ENCODE measurements at places on chromosomes 7 and 10. TPM values are rescaled to one million over a fixed set of nuclear protein-coding genes. Genes with fewer than 3 reads are reported as not detected.

- peaks cover 2% of the 10 kb centered on the region for H3K27me3 ChIP-seq
- no peaks in the 10 kb centered on the region for H3K4me1 ChIP-seq
- H3K27ac ChIP-seq = no peak overlapping the region
- DNase-seq = no peak
- no peak overlapping the region for H3K4me3 ChIP-seq
Observed at GRCh38 chr7:131244259-131244852, 83.3 kb upstream of the MKLN1 start.

GRCh38 chr7:157548691-157549303, 212.0 kb downstream of the DNAJB6 start:
- no peaks in the 10 kb centered on the region for H3K27me3 ChIP-seq
- DNase-seq = no peak
- no peaks in the 10 kb centered on the region for H3K36me3 ChIP-seq
- no peaks in the 10 kb centered on the region for H3K4me1 ChIP-seq
- no peak overlapping the region for H3K27ac ChIP-seq

- no peak overlapping the region for H3K4me3 ChIP-seq
- no peaks in the 10 kb centered on the region for H3K36me3 ChIP-seq
- H3K4me1 ChIP-seq = no peaks in the 10 kb centered on the region
Observed at GRCh38 chr10:3512263-3512662, 272.7 kb downstream of the KLF6 start.

DNA sequence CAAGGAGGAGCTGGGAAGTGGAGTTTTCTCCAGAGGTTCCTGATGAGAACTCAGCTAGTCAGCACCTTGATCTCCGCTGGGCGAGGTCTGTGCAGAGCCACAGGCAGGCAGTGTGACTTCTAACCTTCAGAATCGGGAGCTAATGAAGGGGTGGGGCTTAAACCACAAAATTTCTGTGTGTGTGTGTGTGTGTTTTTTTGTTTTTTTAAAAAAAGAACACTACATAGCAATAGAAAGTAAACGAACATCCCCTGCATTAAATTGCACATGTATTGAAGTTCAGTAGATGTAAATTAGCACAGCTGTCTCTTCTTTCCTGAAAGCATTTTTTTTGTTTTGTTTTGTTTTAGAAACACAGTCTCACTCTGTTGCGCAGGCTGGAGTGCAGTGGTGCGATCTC, 46.2 kb downstream of the RBM17 start:
- H3K27ac ChIP-seq = no peak overlapping the region
- H3K36me3 ChIP-seq = no peaks in the 10 kb centered on the region
- H3K27me3 ChIP-seq = no peaks in the 10 kb centered on the region
- H3K4me1 ChIP-seq = peaks cover 32% of the 10 kb centered on the region

DNA sequence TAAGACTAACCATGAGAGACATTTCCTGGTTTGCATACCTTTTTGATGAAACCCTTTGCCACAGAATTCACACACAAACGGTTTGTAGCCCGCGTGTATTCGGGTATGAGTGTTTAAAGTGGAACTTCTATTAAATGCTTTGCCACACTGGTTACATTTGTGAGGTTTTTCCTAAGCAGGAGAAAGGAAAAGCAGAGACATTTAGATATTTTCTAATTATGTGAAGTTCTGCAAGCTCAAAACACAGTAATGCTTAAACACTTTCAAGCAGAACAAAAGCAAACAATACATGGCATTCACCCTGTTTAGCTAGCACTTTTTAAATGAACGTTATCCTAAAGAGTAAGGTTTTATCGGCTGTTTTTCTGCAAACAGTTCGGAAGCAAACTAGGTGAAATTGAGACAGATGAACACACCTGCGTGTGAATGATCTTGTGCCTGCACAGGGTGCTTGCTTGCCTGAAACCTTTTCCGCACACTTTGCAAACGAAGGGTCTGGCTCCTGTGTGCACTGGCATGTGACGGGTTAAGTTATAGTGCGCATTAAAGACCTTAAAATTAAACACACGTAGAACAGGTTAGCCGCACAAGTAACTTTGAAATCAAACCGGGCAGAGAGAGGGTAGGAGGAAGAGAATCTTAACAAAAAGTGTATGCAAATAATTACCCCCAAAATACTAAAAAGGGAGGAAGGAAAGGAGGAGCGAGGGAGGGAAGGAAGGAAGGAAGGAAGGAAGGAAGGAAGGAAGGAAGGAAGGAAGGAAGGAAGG, 1.6 kb downstream of the FEZF1 start:
- H3K4me3 ChIP-seq = no peak overlapping the region
- no peaks in the 10 kb centered on the region for H3K36me3 ChIP-seq
- H3K27ac ChIP-seq = no peak overlapping the region

DNA sequence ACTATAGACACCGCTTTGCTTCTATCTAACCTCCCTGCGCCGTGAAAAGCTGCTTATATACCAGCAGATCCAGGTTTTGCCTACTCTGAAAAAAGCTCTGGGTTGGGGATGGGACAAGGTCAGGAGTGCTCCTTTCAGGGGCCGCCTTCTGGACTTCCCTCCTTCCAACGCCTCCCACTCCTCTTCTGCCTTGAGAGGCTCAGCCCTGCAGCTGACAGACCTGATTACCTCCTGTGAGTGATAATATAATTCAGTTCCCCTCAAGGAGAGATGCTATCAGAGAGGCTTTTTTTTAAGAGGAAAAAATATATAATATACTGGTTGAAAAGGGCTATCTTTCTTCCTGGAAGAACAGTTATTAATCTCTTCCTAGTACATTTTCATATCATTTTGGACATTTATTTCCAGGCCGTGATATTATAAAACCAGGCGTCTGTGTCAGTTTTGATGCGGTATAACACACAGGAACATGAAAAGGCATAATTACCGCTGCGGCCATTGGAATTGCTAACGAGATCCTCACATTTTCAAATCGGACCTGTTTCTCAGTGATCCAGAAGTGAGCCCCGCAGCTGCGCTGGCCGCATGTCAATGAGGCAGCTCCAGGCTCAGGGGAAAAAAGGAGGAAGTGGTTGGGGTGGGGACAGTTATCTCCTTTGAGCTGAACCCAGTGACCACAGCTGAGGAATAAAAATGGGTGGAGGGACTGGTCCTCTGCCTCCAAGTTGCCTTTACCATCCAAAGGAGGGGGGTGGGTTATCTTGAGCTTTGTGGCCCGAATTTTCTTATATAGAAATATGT, 457.1 kb downstream of the TYW1 start:
- H3K27ac ChIP-seq = no peak overlapping the region
- no peak for DNase-seq
- no peaks in the 10 kb centered on the region for H3K36me3 ChIP-seq
- no peaks in the 10 kb centered on the region for H3K4me1 ChIP-seq
- no peak overlapping the region for H3K4me3 ChIP-seq

DNA sequence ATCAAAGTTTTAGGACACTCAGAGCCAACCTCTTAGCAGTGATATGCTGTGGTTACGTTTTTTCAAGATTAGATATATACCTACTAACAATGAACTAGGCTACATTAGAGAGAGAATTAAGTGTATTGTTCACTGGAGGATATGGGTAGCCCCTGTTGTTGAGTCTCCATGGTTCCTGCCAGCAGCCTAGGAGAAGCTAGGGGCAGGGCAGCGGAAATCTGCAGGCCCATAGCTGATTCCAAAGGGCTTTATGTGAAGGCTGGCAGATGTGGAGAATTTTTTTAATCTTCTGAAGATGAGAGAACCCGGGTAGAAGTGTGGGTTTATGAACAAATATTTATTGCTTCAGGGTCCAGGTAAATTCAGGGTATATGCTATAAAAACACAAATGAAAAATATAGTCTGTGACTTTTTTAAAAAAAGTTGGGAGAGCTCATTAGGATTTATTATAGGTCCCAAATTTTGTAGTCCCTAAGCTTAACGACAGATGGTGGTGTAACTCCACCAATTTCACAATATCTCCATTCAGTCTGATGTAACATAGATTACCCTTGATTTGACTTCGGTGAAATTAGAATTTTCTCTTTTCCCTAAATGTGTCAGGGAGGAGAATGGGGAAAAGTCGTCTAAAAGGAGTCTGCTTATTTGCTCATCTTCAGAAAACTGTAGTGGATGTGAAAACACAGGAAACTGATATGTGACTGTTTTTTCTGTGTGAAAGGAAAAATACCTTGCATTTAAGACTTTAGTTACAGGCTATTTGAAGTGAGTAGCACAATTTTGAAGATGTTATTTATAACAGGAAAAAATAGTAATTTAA, 163.0 kb upstream of the PPP1R3A start:
- peaks cover 18% of the 10 kb centered on the region for H3K4me1 ChIP-seq
- peaks cover 25% of the 10 kb centered on the region for H3K27me3 ChIP-seq
- DNase-seq = no peak
- no peak overlapping the region for H3K27ac ChIP-seq
- no peak overlapping the region for H3K4me3 ChIP-seq

DNA sequence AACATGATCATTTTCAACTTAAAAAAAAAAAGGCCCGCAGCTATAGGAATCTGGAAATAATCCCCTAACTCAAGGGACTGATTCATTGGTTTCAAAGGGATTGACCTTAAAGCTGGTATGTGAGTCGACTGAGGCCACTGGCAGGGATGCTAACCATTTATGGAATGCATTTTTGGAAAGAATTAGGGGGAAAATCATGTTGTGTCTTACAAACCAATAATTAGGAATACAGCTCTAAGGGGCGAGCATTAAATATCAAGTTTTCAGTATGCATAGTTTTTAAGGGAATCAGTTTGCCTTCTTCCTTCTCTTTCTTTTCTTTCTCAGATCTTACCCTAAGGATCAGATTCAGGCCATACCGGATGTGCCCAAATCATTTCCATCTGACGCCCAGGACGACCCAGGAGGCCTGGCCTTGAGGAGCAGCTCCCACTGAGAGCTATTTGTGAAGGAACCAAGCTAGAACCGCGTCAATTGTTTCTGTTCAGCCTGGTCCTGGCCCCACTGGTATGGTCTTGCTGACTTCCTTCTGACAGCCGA, 48.7 kb downstream of the BPGM start:
- no peaks in the 10 kb centered on the region for H3K4me1 ChIP-seq
- no peaks in the 10 kb centered on the region for H3K36me3 ChIP-seq
- no peak overlapping the region for H3K4me3 ChIP-seq
- no peaks in the 10 kb centered on the region for H3K27me3 ChIP-seq

- H3K4me1 ChIP-seq = no peaks in the 10 kb centered on the region
- H3K36me3 ChIP-seq = no peaks in the 10 kb centered on the region
- no peak overlapping the region for H3K4me3 ChIP-seq
- no peak overlapping the region for H3K27ac ChIP-seq
- DNase-seq = no peak
Observed at GRCh38 chr7:108291152-108291508, 161.0 kb upstream of the LAMB4 start.

The TAC1 gene
- not detected for total RNA-seq

The NANOS1 gene
- total RNA-seq = 0.27 TPM

The SLC26A5 gene
- not detected for total RNA-seq

All from CD4-positive, CD25-positive, alpha-beta regulatory T cell (primary cell).